Aorta (tissue), 5 donors: ENCODE measurements at places on chromosomes 5 and 9.

- no peak for DNase-seq
Measured at GRCh38 chr9:16387382-16387781, 483.1 kb downstream of the BNC2 start.

- no peak for DNase-seq
Measured at GRCh38 chr9:126709241-126709640, 95.5 kb downstream of the LMX1B start.

GRCh38 chr9:90400091-90400490 lies 242.5 kb downstream of the DIRAS2 start:
- DNase-seq, result no peak

- no peak for DNase-seq
Measured at GRCh38 chr9:69175486-69175885, 1.4 kb downstream of the TJP2 start.

DNA sequence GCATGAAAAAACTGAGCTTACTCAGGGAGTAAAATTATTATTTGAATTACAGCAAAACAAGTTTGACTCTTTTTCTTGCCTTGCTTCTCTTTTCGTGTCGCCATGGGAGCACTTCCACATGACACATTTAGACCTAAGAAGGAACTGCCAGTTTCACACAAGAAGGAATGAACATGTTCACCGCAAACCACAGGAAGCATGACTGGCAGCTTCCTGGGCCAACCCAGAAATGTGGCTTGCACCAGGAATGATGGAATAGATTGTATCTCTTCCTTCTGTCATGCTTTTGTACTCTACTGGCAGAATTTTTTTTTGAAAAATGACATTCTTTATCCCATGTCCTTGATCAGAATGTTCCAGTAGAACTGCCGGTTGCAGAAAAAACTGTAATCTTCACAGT lies 32.9 kb upstream of the MAN2A1 start:
- DNase-seq, result peak; percentile 73

GRCh38 chr5:119368238-119368630 lies 12.4 kb downstream of the TNFAIP8 start:
- DNase-seq, result no peak

- no peak for DNase-seq
Measured at GRCh38 chr9:75036793-75037192, 8.7 kb upstream of the CARNMT1 start.

DNA sequence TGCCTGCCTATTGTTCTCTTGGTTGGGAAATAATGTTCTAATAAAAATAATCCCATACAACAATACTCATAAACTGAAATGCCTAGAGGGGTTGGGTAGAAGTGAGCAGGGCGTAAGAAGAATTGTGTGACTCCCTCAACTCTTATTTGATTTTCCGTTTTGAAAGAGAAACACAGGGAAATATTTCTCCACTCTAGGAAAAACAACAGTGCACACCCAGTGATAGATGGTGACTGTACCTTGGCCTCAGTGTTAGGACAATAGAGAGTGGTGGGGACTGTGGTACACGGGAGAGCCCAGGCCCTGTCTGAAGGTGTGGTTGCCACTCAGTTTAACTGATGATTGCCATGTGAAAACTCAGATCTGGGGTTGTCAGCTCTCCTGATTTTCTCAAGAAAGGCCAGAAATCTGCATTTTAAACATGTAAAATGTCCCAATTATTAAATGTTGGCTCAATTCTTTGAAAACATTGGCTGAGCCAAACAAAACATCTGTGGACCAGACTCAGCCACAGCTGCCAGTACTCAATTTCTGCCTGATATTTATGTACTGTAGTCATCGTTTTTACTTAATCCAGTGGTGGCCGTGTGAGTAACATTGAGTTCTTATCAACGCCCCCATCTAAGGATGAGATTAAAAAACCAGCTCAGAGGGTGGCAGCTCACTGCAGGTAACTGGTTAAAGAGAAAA lies 103.8 kb upstream of the ZNF618 start:
- no peak for DNase-seq

DNA sequence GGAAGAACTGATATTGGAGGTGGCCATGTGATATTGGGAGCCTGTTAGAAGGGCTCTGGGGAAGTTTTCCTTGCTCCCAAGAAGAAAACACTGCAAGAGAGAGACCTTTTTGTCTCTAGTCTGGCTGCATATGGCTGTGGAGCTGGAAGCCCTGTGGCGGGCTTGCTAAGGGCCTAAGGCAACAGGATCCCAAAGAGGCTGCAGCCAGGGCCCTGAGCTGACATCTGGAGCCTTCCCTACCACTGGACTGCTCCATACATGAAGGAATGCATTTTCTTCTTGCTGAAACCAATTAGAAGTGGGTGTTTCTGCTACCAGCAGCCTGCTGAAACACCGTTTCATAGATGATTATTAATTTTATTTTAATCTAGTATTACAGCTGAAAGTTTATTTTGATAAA lies 42.2 kb downstream of the GNAQ start:
- DNase-seq, result no peak

DNA sequence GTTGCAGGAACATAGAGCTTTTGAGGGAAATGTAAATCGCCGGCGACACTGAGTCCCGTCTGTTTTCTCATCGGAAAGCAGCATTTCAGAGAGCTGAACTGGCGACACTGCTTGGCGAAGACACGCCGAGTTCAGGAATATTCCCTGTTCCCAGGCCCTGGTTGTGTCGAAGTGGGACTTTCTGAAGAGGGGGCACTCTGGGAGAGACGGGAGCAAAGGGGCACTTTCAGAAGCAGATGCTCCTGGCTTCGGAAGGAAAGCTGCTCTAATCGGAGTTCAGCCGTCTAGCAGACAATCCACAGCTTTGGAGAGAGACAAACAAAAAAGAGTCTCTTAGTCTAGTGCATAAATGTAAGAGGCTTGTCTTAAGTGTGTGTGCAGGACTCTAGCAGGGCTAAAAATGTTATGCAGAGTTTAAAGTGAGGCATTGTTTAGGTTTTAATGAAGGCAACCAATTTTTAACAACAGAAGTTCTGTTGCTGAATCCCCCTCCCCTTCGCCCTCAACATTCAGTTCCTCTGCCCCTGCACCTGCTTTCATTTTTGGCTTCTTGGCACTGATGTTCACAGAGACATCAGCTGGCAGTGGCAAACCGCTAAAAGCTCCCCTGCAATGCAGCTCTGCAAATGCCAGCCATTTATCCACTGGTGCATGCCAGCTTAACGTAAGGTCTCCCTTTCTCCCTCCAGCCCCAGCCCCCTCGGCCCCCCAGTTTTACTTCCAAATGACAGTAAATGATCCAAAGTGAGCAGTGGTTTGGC lies 289.5 kb upstream of the MPDZ start:
- no peak for DNase-seq

DNA sequence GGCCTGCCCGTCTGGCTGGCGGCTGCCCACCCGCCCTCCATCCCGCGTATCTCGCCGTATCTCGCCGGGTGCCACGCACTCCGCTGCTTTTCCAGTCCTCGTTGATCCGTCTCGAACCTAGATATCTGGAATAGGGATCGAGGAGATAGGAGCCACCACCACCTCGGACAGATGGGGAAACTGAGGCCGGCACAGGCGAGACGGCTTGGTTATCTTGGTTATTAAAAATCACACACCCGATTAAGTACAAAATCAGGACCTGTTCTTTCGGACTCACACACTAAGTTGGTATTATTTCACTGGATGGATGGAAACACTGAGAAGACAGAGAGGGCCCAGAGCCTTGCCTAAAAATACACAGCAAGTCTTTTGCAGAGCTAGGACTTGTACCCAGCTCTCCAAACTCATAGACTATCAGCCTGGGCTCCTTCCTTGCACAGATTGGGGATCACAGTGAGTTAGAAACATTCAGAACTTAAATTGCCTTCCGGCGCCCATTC lies 678 bp downstream of the SLC26A2 start:
- no peak for DNase-seq

DNA sequence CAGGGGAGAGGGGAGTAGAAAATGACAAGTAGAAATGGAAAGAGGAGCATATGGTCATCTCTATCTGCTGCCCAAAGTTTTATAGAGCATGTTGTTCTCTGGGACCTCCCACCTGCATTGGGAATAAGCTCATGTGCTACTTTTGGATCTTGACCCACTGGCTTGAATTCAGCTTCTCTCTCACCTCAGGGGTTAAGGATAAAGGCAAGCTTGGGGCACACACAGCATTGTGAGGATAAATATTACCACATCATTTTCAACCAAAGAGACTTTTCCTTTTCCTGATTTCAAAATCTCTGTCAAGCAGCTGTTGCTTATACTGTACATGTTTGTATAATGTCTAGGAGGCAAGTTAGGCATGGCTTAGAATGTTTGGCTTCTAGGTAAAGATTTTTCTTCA lies 16.6 kb downstream of the ATP10B start:
- DNase-seq, result no peak

- no peak for DNase-seq
Measured at GRCh38 chr5:90843443-90843842, 284.8 kb downstream of the ADGRV1 start.

GRCh38 chr9:35656348-35656747 lies 1.5 kb downstream of the RMRP start:
- DNase-seq, result peak; percentile 53

DNA sequence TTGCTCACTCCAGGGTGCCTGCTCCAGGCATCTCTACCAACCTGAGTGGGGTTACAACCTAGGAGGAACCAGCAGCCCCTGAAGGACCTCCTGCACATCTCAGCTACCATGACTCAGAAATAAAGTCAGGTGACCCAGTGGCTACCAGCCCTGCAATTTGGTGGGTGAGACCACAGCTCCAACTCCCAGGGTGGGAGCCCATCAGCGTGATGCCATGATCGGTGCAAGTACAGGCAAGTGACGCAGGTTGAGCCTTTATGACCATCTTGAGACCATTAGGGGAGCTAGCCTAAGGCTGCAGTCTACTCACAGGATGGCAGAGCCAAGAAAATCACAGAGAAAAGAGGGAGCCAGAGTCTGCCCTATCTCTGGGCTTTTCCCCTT lies 8.6 kb downstream of the SEPTIN8 start:
- peak; percentile 45 for DNase-seq

DNA sequence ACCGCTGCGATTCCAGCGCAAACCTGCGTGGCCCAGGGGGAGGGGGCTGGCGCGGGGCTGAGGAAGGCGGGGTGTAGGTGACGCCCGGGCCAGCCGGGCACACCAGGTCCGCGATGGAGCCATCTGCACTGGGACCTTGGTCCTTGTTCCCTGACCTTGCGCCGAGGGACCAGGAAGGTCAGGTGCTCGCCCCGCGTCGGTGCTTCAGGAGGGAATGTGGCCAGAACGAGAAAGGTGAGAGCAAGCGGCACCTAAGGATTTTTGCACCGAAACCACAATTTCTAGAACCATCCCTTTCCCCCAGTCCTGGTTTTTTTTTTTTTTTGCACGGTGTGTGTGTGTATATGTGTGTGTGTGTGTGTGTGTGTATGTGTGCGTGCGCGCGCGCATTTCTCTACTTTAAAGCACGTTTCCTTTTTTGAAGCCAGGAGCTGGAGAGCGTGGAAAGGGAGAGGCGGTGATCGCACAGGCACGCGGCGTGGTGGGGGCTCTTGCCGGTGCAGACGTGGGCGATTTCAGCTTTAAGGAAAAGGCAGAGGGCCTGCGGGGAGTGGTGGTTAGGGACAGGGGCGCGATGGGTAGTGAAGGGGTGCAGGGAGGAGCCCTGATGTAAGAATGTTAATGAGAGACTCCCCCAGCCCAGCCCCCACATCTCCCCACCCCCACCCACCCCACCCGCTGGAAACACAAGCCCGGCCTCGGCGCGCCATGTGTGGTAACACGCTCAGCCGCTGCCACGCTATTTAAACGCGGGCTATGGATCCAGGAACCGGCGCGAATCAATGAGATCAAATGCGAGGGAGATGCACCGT lies at the start of gene NPR3:
Gene NPR3 (plus strand): TSS at position 772 of the 812 bp plus-strand sequence. CDS start 456 bp downstream, outside the sequence.
- peak; percentile 87 for DNase-seq

DNA sequence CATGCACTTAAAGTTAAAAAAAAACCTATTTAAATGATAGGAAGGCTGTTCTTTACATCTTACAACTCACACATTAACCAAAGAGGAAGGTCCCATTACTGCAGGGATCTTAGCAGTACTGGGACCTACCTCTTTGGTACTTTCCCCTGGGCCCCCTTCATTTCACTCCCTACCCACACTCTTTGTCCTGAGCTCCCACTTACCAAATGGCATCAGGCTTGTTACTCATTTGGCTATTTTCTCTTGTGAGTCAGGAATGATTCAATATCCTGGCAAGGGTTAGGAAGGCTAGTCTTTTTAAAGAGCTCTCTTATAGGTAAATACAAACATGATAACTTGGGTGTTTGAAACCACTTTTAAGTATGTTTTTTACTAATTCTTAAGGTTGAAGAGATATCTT lies 117.4 kb upstream of the ELL2 start:
- no peak for DNase-seq

- peak; percentile 48 for DNase-seq
Measured at GRCh38 chr5:147452165-147452811, 57.6 kb downstream of the DPYSL3 start.

- DNase-seq, result no peak
Measured at GRCh38 chr5:175663186-175664184, 5.6 kb downstream of the HRH2 start.

DNA sequence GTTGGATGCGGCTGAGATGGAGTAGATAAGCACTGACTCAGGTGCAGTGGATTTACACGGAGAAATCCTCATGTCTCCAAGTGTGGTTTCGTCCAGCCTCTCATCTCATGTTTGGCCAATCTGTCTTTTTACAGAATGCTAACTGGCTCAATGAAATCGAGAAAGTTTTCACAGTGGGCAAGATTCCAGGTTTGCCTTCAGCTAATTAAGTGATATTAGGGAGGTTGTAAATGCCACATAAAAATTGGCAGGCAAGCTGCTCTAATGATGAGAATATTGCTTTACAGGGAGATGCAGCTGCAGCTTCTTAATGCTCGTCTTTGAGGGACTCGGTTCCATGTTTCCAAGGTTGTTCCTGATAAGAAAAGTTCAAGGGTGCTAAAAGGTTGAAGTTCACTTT lies 23.7 kb downstream of the BARHL1 start:
- no peak for DNase-seq

DNA sequence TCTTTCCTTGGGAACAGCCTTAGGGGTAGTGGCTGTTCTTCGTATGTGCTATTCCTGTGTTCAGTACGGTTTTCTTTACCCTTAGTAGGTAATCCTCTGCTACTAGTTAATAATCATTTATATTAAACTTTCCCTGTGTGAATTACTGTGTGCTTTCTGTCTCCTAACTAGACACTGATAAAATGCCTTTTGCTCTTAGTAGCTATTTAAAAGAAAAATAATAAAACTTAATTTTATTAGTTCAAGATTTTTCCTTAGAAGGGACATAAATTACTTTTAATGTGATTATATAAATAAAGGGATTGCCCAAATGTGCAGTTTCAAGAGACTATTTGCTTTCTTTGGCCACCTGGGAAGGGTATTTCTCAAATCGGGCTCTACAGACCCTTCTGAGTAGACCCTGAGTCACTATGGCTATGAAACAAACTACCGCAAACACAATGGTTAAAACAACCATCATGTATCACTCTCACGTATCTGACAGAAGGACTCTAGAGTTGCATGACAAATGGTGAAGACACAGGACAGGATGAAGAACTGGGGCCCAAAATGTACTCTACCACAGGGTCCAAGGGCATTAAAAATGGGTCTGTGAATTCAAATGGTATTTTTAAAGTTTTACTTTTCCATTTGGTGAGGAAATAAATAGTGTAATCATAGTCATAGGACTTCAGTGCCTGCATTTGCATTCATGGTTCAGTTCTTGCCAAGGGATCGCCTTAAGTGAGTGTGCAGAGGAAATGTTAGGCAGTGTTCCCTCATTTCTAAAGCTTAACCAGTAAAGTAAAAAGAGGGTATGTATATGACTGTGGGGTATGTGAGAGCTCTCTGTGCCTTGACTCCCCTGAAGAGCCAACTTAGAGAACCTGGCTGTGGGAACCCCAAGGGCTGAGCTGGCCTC lies 97.0 kb downstream of the TSSK1B start:
- DNase-seq, result no peak

GRCh38 chr5:57844410-57844809 lies 361.8 kb upstream of the ACTBL2 start:
- no peak for DNase-seq

GRCh38 chr9:92965061-92965758 lies 17.9 kb downstream of the FGD3 start:
- DNase-seq, result peak; percentile 67
